HuH-7.5 (cell line): ENCODE measurements at places on chromosomes 11 and 22.

GRCh38 chr11:19228968-19229367 is 11.8 kb downstream of the E2F8 start:
- no peak for DNase-seq

DNA sequence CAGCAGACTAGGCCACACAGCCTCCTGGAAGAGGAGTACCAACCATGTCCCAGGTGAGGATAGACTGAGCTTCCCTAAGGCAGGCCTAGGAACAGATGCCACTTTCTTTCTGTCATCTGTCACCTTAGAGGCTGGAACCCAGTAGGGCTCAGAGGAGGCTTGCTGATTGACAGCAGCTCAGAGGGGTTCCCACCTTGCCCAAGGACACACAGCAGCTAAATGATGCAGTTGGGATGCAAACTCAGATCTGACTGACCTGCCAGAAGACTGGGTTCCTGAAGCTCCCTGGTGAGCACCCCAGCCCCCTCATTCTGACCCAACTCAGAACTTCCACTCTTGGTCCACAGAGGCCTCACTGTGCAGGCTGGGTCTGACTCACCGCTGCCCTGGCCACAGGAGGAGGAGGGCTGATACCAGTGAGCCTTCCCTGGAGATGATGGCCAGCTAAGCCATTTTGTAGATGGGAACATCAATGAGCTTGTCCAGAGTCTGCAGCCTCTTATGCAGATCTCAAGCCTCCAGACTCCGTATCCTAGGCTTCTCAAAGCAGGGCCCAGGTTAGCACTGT is 14.0 kb downstream of the CAPN5 start:
- DNase-seq: no peak

GRCh38 chr11:6350486-6350885 is 30.2 kb upstream of the CAVIN3 start:
- DNase-seq: no peak

GRCh38 chr11:81497202-81497804 is 1236.4 kb downstream of the FAM181B start:
- DNase-seq: no peak

DNA sequence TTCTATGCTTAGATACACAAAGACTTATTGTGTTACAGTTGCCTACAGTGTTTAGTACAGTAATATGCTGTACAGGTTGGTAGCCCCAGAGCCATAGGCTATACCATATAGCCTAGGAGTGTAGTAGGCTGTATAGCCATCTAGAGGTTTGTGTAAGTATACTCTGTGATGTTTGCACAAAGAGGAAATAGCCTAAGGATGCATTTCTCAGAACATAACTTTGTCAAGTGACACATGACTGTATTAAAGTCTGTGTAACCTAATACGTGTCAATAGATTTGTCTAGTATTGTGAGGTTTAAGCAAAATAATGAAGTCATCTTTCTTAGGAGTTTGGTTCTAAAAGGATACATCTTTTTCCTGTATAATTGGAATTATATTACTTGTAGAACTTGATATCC is 5.5 kb downstream of the ZC3H12C start:
- no peak for DNase-seq

DNA sequence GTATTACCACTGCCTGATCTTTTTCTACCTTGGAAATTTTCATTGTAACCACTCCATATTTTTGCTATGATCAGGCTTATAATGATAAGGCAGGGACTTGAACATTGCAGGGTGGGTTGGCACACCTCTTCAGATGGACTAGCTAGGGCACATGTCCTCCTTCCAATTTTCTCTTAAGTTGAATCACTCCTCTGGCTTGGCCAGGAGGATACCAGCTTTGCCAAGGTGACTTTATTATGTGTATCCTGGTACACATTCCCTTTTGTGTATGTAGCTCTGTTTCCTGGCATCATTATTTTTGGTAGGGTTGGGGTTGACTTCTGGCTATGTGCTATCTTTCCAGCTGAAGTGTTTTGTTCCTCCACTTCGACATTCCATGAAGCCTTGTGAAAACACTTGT is 8.5 kb upstream of the LDLRAD3 start:
- no peak for DNase-seq

DNA sequence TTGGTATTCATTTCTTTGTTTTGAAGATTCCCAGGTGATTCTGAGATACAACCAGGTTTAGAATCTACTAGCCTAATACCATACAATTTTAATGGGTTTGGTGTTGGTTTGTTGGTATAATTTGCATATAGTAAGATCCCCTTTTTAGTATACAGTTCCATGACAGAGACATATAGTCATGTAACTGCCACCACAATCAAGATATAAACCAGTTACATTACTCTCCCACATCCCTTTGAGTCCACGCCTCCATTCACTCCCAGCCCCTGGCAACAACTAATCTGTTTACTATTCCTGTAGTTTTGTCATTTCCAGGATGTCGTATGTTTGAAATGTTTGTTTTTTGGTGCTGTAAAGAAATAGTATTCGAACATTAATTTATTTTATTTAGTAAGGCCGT is 4.3 kb downstream of the ASRGL1 start:
- no peak for DNase-seq
